Activated T-helper 2 cell treated with anti-CD3 and anti-CD28 coated beads, Interferon-gamma antibody, Interleukin-2, Interleukin-4, amounts not matched to agents 10 μg/mL and 5 μg/mL and 100 μg/mL, durations not matched to agents 14 hours and 24 hours and 36 hours (primary cell): ENCODE measurements at places on chromosomes 7 and 10. TPM values are rescaled to one million over a fixed set of nuclear protein-coding genes. Genes with fewer than 3 reads are reported as not detected.
A peak's percentile ranks its signal among the peaks of the same experiment; 100 is the strongest.

Gene CALN1
- total RNA-seq, result not detected in 2 replicates

Gene CLDN4
- not detected in 2 replicates for total RNA-seq

Gene LLCFC1
- total RNA-seq, result not detected in 2 replicates

Gene TRPV5
- not detected in 2 replicates for total RNA-seq

Gene OR9A2
- total RNA-seq, result 0.30 TPM in 1 of 2 replicates, not detected in the other

Gene MALRD1
- not detected in 2 replicates for total RNA-seq

Gene CAMK2B
- total RNA-seq, result 1.9 and 2.1 TPM in 2 replicates

Gene CAMK1D
- total RNA-seq, result 5.7 and 6.1 TPM in 2 replicates

Gene AGAP5
- total RNA-seq, result 18.2 and 18.8 TPM in 2 replicates

- no peak for DNase-seq
- H3K27ac ChIP-seq, result no peak overlapping the region
- no peak overlapping the region for H3K4me3 ChIP-seq
These were observed 123.7 kb downstream of the GRK5 start for GRCh38 chr10:119331061-119331460.

GRCh38 chr7:148265896-148266295 is 324.7 kb upstream of the C7orf33 start:
- H3K27ac ChIP-seq, result no peak overlapping the region
- H3K4me1 ChIP-seq, result peaks cover 7% of the 10 kb centered on the region
- no peaks in the 10 kb centered on the region for H3K36me3 ChIP-seq
- H3K27me3 ChIP-seq, result peaks cover 8% of the 10 kb centered on the region
- no peak overlapping the region for H3K4me3 ChIP-seq
- no peak for DNase-seq

DNA sequence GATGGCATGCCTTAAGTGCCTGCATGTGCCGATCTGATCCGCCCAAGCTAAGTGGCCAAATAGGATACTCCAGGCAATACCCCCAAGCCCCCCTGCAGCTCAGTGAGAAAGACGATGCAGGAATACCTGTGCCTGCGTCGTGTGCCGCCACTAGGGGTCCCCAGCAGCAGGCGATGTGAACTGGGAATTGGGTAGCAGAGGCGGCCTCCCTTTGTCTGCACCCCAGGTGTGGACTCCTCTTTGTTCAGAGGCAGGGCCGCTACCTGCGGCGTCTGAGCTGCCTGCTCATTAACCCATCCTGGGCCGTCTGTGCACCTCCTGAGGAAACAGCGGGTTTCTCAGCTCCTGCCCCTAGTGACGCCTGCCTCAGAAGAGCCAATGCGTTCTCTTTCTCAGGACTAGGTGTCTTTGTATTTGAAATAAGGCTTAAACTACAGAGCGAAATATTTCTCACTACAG is 4.8 kb upstream of the CHN2 start:
- no peaks in the 10 kb centered on the region for H3K36me3 ChIP-seq
- H3K4me3 ChIP-seq, result no peak overlapping the region
- peaks cover 47% of the 10 kb centered on the region for H3K27me3 ChIP-seq

DNA sequence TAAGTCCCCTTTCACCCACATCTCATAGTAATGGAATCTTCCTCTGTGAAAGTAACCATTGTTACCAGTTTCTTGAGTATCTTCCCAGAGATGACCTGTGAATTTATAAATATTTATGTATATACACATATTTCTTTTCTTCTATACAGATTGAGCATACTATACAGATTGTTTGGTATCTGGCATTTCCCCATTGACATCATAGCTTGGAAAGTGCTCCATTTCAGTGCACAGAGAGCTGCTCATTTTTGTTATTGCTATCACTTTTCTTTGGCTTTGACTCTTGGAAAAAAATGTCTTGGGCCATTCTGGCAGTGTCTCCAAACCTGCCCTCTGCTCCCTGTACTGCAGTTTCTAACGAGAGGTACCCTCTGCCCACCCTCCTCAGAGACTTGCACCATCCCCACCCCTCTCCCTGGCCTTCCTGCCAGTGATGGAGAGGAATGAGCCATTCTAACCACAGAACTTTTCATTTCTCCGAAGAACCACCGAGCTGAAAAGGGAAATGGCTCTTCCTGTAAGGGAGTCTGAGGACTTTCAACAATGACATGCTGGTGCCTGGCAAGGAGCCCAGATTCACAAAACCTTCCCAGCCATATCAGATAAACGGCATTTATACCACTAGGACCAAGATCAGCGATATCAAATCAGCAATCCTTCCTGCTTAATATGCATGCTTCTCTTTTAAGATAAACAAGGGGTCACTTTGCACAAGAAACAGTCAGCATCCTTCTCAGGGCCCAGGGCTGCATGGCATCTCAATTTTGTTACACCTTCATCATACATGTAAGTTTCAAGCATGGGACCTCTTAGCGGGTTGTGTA is 19.7 kb upstream of the CCSER2 start:
- peak; percentile 29 for DNase-seq
- peaks cover 10% of the 10 kb centered on the region for H3K27me3 ChIP-seq
- peak overlapping the region; percentile 10 for H3K27ac ChIP-seq
- H3K4me1 ChIP-seq, result peaks cover 32% of the 10 kb centered on the region

GRCh38 chr10:49164559-49165188 is 23.5 kb downstream of the TMEM273 start:
- H3K4me1 ChIP-seq, result peaks cover 41% of the 10 kb centered on the region
- peaks cover 55% of the 10 kb centered on the region for H3K36me3 ChIP-seq
- H3K27me3 ChIP-seq, result no peaks in the 10 kb centered on the region

- DNase-seq, result no peak
- H3K4me1 ChIP-seq, result no peaks in the 10 kb centered on the region
- no peaks in the 10 kb centered on the region for H3K36me3 ChIP-seq
- H3K4me3 ChIP-seq, result no peak overlapping the region
These were observed 14.0 kb upstream of the HGF start for GRCh38 chr7:81783818-81784217.

DNA sequence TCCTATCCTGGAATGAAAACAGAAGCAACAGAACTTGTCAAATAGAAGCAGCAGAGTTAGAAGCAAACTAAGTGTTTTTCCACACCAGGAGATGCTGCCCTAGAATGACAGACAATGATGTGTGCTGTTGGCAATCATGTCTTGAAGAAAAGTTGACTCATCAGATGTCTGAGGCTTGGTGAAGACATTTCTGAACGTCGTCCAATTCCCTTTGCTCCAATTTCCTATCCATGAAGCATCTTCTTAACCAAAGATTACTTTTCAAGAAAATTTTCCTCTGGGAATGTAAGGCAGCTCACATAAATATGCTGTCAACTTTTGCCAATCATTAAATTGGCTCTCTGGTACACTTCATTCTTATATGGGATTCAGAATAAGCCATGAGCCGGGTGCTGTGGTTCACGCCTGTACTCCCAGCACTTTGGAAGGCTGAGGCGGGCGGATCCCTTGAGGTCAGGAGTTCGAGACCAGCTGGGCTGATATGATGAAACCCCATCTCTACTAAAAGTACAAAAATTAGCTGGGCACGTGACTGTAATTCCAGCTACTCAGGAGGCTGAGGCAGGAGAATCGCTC is 34.6 kb downstream of the MALSU1 start:
- peaks cover 47% of the 10 kb centered on the region for H3K36me3 ChIP-seq
- H3K27me3 ChIP-seq, result no peaks in the 10 kb centered on the region
- H3K27ac ChIP-seq, result no peak overlapping the region
- H3K4me1 ChIP-seq, result no peaks in the 10 kb centered on the region
- no peak for DNase-seq
- no peak overlapping the region for H3K4me3 ChIP-seq

GRCh38 chr10:21261842-21262294 is 263.6 kb downstream of the SKIDA1 start:
- H3K27ac ChIP-seq, result no peak overlapping the region
- no peak for DNase-seq
- H3K4me1 ChIP-seq, result no peaks in the 10 kb centered on the region
- no peaks in the 10 kb centered on the region for H3K27me3 ChIP-seq
- H3K4me3 ChIP-seq, result no peak overlapping the region

GRCh38 chr7:112501801-112502503 is 21.2 kb downstream of the LSMEM1 start:
- no peaks in the 10 kb centered on the region for H3K4me1 ChIP-seq
- H3K4me3 ChIP-seq, result no peak overlapping the region
- H3K27ac ChIP-seq, result no peak overlapping the region
- peaks cover 25% of the 10 kb centered on the region for H3K27me3 ChIP-seq
- no peaks in the 10 kb centered on the region for H3K36me3 ChIP-seq

- DNase-seq, result no peak
- peaks cover 86% of the 10 kb centered on the region for H3K27me3 ChIP-seq
These were observed 1.6 kb upstream of the NKX2-3 start for GRCh38 chr10:99531026-99531695.

- no peaks in the 10 kb centered on the region for H3K4me1 ChIP-seq
- no peaks in the 10 kb centered on the region for H3K36me3 ChIP-seq
- no peak overlapping the region for H3K27ac ChIP-seq
- H3K4me3 ChIP-seq, result no peak overlapping the region
- DNase-seq, result no peak
These were observed 32.1 kb downstream of the ADCYAP1R1 start for GRCh38 chr7:31084226-31084625.

GRCh38 chr10:44860811-44861736 is 50.1 kb upstream of the TMEM72 start:
- peaks cover 12% of the 10 kb centered on the region for H3K4me1 ChIP-seq
- no peak overlapping the region for H3K27ac ChIP-seq
- no peak overlapping the region for H3K4me3 ChIP-seq
- H3K27me3 ChIP-seq, result peaks cover 33% of the 10 kb centered on the region
- no peak for DNase-seq
- H3K36me3 ChIP-seq, result no peaks in the 10 kb centered on the region

DNA sequence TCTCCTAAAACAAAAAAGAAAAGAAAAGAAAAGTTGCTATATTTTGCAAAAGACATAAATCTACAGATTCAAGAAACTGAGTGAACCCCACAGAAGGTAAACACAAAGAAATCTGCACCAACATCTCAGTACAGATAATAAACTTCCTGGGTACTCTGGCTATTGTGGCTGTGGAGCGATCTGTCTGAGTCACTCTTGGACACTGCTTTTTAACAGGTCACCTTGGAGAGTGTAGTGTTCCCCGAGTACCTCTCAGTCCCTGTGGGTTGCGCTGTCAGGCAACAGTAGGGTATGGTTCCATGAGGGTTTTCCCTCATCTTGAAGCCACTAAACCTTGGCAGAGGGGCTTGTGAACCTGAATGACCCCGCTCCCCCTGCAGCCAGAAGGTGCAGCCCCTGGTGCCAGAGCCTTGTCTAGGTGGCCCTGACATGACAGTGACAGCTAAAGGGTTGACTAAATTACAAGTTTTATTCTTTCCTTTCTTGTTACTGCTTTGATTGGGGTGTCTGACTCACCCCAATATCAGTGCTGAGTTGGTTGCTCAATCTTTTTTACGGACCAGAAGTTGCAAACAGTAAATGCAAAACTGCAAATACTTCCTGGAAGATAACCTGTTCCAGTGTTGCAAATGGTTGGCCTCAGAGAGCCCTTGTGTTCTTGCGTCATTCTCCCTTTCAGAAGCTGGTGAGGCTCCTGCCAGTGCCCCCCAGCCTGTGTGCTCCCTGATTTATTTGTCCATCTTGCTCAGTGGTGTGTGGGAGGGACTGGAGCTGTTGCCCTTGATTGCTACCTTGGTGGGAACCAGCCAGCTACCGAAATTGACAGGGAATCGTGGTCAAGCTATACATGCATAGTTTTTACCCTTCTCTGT is 30.6 kb downstream of the POR start:
- H3K4me1 ChIP-seq, result peaks cover 7% of the 10 kb centered on the region
- H3K27me3 ChIP-seq, result no peaks in the 10 kb centered on the region
- H3K4me3 ChIP-seq, result no peak overlapping the region

- DNase-seq, result no peak
- no peak overlapping the region for H3K4me3 ChIP-seq
- no peak overlapping the region for H3K27ac ChIP-seq
- no peaks in the 10 kb centered on the region for H3K4me1 ChIP-seq
- H3K36me3 ChIP-seq, result no peaks in the 10 kb centered on the region
These were observed 18.7 kb upstream of the NCAPG2 start for GRCh38 chr7:158723266-158723665.

DNA sequence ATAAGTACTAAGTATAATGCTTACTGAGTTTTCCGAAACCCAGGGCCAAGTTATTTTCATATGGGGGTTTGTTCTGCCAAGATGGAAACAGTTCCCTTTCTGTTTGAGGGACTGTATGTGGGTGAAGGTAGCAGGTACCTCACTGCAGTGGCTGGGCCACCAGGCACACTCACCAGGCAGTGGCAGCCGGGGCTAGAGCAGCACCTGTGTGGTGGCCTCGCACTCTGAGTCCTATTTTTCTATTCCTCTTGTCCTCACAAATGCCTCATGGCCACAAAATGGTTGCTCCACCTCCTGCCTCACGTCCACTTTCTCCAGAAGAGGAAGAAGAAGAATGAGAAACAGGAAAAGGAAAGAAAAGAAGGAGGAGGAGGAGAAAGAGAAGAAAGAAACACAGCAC is 167.3 kb upstream of the SHH start:
- no peaks in the 10 kb centered on the region for H3K4me1 ChIP-seq
- H3K4me3 ChIP-seq, result no peak overlapping the region
- H3K27me3 ChIP-seq, result peaks cover 14% of the 10 kb centered on the region
- DNase-seq, result no peak

DNA sequence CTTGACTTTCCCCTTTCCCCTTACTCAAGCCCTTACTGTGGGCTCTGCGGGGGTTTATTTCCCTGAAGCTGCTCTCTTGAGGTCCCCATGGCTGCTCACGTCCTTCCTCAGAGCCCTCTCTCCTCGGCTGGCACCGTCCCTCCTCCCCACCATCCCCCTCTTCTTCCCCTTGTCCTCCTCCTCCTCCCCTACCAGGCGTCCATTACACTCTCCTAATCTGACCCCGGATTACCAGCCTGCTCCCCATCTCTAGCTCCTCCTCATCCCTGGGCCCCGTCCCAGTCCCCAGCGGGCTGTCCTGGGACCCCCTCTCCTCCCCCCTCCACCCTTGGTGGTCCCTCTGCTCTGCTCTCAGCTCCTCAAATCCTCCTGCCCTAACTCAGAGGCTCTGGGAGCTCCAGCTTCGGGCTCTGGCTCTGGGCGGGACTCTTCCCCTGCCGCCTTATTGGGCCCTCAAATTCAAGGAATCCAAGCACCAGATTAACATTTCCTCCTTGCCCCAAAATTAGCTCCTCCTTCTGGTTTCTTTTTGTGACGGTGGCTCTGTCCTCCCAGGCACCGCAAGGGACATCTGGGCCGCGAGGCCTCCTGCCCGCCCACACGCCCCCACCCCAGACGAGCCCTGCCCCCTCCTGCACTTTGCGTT is 48.5 kb upstream of the LEP start:
- no peak overlapping the region for H3K4me3 ChIP-seq
- H3K27me3 ChIP-seq, result peaks cover 10% of the 10 kb centered on the region
- H3K4me1 ChIP-seq, result no peaks in the 10 kb centered on the region
- H3K27ac ChIP-seq, result no peak overlapping the region
- DNase-seq, result no peak

DNA sequence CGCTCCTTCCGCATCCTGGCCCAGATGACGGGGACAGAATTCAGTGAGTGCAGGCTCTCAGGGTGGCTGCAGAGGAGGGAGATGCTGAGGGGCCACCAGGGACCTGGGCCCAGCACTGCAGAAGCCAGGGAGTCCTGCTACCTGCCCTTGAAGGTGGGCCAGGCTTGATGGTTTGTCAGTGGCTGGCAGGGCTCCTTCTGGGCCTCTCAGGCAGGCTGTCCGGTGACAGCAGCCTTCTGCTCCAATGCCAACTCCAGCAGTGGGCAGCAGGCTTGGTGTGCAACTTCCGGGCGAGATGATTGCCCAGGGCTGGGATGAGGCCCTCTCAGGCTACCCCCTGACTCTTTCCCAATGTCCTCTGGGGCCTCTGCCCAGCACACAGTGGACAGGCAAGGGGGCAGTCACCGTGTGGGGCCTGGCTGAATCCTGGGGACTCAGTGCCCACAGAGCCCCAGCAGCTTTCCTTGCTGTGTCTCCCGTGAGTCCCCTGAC is 23.8 kb downstream of the LDB3 start:
- no peaks in the 10 kb centered on the region for H3K4me1 ChIP-seq
- no peaks in the 10 kb centered on the region for H3K36me3 ChIP-seq
- H3K4me3 ChIP-seq, result no peak overlapping the region
